SK-MEL-5 (cell line): ENCODE measurements at places on chromosomes 12 and 14. TPM values are rescaled to one million over a fixed set of nuclear protein-coding genes. Genes with fewer than 3 reads are reported as not detected.

- DNase-seq = no peak
These were observed 589 bp upstream of the ZNF219 start for GRCh38 chr14:21098892-21099595.

The AJUBA gene
- 8.5 and 9.5 TPM in 2 replicates for total RNA-seq

The CALCOCO1 gene
- total RNA-seq = 40.6 and 43.6 TPM in 2 replicates

The CLEC9A gene
- total RNA-seq = not detected in 2 replicates

The MYF6 gene
- not detected in 2 replicates for total RNA-seq

The SMCO2 gene
- not detected in 2 replicates for total RNA-seq
